ENCODE measurements at places on chromosomes 11 and 22. TPM values are rescaled to one million over a fixed set of nuclear protein-coding genes. Genes with fewer than 3 reads are reported as not detected.

- peaks cover 13% of the 10 kb centered on the region for H3K4me1 ChIP-seq
- H3K27me3 ChIP-seq, result no peaks in the 10 kb centered on the region
- H3K4me3 ChIP-seq, result no peak overlapping the region
- no peaks in the 10 kb centered on the region for H3K36me3 ChIP-seq
- no peak for DNase-seq
Measured at GRCh38 chr11:72924568-72925190, 110.5 kb downstream of the ATG16L2 start.

The PAX6 gene
- 4.1 TPM for total RNA-seq

The MOGAT2 gene
- 0.19 TPM for total RNA-seq

GRCh38 chr11:63709336-63709884 lies 28.1 kb downstream of the RTN3 start:
- H3K27me3 ChIP-seq, result no peaks in the 10 kb centered on the region
- H3K36me3 ChIP-seq, result no peaks in the 10 kb centered on the region
- H3K4me3 ChIP-seq, result no peak overlapping the region
- no peaks in the 10 kb centered on the region for H3K4me1 ChIP-seq
